GM03348 (cell line): ENCODE measurements at places on chromosomes 16 and 17.

DNA sequence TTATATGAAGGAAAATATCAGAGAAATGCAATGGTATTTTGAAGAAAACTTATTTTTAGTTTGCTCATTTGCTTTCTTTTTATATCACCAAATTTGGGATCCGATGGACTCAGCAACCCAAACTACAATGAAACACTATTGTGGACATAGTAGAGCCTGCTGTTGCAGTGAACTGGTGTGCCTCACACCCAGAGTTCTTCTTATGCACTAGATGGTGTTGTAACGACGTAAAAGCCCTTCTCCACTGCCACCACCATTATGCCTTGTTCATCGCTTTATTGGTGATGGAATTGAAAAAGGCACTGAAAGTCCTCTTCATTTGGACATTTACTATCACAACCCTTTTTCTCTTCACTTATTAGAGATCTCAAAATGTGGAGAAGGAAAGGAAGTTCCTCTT, 381.3 kb downstream of the CDH8 start:
- DNase-seq, result no peak

DNA sequence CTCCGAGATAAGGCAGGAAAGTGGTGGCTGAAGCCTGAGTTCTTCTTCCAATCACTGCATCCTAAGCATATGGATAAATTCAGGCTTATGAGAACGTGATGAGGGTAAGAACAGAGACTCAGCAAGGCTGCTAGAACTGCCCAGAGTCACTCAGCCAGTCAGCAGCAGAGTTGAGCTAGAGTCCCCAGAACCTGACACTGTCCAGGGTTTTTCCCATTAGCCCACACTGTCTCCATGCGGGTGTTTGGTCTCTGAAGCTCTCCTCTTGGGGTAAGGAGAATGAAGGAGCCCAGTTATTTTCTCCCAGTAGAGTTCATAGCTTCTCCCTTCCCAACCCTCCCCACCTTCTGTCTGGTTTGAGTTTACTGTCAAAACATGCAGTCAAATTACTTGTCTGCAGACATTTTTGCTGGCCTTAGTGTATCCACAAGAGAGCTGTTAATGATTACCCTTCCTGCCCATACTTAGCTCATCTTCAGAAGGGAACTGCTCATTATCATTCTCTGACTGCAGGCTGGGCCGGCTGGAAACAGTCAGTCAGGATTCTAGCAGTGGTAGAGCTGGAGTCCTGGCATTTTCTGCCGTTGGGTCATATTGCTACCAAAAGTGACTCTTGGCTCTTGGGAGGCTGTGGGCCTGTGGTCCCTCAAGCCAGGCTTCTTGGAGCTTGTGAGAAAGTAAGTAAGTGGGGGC, 460.0 kb downstream of the HS3ST3B1 start:
- peak; percentile 22 for DNase-seq

DNA sequence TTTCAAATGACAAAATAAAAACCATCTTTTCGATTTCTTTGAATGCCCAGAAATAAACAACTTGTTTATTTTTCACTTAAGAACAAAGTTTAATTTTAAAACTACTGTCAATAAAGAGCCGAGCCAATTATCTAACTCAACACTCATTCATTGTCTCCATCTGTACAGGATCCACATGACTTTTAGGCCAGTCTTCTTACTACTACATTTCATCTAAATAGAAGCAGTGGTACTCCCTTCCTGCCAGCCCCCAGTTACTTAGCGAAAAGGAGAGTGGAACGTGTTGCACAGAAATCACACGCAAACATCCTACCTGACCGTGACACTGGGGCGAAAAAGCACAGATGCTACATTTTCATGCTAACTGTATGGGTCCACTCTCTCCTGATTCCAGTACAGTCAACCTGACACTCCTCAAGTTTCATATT, 1.2 kb downstream of the GNA13 start:
- DNase-seq, result no peak

GRCh38 chr17:39014044-39014794, 47.0 kb upstream of the FBXO47 start:
- DNase-seq, result peak; percentile 60

DNA sequence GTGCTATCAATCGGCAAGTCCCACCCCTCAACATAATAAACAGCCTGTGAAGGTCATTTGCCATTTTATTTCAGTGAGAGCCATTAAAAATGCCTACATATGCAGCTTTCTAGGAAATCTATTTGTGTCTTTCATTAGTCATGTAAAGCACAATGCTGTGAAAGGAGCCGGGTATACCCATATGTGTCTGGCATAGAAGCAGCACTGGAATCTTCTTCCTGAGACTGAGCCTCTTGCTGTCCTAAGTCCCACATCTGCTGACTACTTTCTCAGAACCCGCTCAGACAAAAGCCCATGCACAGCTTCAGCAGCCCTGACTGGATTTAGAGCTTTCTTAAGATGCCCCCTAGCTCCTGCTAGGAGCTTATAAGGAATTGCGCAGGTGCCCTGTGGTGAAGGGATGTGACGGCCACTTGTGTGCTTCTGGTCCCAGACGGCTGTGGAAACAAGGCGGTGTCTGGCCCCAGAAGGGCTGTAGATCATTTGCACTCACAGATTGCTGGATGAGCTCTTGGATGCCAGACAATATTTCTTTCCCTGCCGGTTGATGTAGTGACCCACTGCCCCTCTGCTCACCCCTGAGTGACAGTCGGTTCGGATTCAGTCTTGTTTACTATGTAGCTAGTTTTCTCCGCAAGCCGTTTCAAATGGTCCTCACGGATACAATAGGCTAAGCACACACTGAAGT, 172.2 kb downstream of the ANKFN1 start:
- DNase-seq, result no peak

DNA sequence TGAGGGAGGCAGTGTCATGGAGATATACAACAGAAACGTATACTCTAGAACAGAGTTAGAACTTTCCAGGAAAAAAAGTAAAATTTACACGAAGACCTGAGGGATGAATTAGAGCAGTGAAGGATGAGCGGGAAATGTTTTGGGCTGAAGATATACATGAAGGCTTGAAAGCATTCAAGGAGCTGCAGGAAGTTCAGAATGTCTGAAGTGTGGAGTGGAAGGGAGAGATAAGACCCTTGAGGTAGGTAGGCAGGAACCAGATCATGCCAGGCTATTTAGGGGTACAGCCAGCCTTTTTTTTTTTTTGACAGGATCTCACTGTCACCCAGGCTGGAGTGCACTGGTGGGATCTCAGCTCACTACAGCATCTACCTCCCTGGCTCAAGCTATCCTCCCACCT, 3.2 kb upstream of the NLK start:
- DNase-seq, result no peak

DNA sequence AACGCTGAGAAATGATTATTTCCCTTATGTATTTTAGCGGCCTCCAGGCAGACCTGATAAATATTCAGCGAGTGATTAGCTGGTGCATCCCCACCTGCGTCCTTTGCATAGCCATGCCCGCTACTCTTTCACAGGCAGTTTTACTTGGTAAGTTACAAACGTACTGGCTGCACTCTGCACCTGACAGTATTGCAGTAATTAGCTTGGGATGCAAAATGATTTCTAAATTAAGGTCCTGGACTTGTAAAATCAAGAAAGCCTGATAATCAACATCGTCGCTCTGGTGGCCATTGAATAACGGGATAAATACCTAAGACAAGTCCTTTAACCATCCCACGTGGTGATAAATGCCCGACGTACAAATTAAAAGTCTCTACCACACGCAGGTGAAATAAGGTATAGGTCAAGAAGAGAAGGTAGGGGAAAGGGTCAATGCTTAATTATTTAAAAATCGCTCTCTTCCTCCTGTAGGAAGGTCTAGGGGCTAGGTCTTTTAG, 998 bp upstream of the PRKCA start:
- DNase-seq, result no peak

DNA sequence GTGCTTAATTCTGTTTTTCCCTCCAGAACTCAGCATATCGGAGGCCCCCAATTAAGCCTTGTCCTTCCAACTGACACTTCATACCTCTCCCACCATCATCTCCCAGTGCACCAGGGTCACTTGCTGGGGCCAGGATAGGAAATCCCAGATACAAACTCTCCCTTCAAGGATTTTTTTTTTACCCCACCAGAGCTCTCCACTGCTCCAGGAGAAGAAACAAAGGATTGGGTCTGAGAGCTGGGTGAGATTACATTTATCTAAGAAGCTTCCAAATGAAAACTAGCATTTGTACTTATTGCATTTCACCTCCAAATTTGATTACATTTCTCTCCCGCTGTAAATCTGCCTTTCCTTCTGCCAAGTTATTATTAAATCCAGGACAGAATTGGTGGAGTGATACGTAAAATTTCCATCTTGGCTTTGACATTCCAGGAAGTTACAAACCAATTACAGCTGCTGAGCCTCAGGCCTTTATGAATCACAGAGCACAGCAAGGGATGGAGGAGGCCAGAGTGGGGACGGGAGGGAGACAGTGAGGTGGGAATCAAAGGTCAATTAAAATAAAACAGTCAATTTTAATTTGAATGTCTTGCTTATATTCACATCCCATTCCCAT, 123.5 kb downstream of the USP31 start:
- peak; percentile 24 for DNase-seq

DNA sequence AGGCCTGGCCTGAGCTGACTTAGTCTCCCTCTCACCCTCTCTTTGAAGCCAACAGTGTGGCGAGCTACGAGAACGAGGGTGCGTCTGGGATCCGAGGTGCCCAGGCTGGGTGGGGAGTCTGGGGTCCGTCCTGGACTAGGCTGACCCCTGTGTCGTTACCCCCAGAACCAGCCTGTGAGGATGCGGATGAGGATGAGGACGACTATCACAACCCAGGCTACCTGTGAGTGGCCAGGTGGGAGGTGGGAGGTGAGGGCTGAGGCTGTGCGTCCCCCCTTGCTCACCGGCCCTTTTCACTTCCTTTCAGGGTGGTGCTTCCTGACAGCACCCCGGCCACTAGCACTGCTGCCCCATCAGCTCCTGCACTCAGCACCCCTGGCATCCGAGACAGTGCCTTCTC, 1.6 kb downstream of the LAT start:
- DNase-seq, result no peak

DNA sequence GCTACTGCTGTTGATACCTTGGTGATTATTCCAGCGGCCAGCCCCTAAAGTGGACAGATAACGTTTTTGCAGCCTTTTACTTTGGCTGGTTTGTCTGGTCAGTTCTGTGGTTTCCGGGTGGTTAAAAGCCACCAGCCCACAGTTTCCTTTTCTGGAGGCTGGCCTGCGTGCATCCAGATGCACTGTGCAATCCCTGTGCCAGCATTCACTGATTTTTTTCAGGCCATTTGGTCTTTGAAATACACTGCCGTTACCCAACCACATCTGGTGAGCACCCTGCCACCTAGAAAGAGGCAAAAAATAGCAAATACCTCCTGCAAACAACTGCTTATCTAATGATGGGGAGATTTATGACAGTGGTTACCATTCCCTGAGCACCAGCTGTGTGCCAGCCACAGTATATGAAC, 797 bp downstream of the NUDT7 start:
- DNase-seq, result peak; percentile 59

GRCh38 chr17:41917679-41918313, 955 bp downstream of the ACLY start:
- no peak for DNase-seq

DNA sequence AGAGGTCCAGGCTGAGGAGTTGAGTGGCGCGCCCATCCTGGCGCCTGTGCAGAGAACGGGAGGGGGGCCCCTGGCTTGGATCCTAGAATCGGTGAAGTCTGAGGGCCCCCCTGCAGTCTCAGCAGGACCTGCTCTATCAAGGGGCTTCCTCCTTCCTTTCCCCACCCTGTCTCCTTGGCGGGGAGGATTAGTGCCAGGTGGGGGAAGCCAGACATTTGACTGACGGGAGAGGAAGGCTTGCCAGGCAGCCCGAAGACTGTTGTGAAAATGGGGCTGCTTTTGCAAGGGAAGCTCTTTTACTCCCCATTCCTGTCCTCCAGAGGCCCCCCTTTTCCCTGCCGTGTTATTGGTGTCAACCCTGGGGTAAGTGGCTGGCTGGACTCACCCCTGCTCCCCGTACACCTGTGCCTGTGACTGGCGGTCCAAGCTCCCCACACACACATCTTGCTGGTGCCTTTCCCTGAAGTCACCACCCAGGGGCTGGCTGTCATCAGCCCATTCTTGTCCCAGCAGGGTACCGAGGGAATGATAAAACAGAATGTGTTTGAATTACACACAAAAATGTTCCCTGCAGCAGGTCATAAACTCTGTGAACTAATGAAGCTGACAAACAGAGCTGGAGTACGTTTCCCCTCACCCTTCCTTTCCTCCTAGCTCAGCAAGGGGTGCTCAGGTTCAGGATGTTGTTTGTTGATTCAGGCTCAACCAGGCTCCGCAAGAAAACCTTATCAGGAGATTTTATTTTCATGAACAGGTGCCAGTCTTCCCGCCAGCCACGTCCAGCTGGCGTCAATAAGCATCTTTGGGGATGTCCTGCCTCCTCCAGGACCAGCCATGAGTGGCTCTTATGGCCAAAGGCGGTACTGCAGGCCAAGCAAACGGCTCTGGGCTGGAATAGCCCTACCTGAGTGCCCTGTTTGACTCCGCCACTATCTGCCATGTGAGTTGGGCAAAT, 4.4 kb upstream of the ARMC7 start:
- peak; percentile 74 for DNase-seq

GRCh38 chr17:6724009-6724408, 10.8 kb upstream of the SLC13A5 start:
- no peak for DNase-seq

DNA sequence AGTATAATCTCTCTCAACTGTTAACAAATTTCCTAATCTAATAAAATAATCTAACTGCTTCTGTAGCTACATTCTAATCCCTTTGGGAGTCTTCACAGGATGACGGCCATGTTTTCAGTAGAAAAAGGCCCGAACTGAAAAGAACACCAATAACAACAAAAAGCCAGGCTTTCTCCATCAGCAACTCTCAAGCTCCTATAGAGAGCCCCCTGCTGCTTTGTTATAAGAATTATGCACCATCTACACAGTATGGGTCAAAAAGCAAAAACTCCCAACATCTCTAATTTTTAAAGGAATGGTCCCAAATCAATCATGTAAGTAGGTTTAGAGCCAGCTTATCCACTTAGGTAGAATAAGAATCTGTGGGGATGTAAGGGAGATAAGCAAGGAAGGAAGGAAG, 163.6 kb upstream of the C17orf78 start:
- no peak for DNase-seq

DNA sequence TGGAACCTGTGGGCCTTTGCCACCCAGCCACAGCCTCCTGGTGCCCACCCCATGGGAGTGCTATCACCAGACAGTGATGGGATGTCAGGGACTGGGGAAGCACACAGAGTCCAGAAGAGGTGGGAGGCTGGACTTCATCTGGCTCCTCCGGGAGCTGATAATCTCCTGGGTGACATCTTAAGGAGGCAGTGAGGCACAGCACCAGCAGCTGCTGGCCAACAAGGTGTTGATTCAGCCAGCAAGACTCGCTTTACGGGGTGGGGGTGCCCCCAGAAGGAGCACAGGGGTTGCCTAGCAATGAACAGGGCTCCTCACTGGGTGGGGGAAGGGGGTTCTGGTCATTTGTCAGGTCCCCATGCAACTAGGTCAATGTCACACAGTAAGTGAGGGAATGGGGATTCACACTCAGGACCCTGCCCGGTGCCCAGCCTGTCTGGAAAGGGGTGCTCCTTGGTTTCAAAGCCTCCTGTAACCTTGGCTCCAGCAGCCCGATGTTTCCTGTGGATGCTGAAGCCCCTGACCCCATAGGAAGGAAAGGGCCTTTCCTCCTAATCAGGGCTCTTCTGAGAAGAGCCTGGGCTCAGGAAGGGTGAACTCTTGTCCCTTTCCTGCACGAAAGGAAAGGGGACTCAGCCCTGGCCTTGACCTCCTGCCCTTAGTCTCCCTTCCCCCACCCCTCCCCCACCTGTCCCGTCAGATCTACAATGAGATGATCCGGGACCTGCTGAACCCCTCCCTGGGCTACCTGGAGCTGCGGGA, 17.7 kb downstream of the KIF19 start:
- DNase-seq, result no peak
